ENCODE measurements at places on chromosomes 12 and 14. TPM values are rescaled to one million over a fixed set of nuclear protein-coding genes. Genes with fewer than 3 reads are reported as not detected.

The SPRYD4 gene
- 3.9 TPM for total RNA-seq

The TAS2R9 gene
- not detected for total RNA-seq

The PLEKHG7 gene
- total RNA-seq = 0.84 TPM

DNA sequence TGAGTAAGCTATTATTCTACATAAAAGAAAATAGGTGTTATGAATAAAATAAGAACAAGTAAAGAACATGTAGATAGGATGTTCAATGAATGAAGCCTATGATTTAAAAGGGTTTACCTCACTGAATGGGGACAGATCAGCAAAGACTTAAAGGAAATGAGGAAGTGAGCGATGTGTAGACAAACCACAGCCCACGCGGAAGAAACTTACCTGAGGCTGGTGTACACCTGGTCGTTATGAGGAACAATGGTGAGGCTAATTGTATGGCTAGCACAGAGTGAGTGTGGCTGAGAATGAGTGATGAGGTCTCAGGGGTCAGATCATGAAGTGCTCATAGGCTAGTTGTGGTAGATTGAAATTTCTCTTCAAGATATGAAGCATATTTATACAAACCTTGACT lies 221.7 kb downstream of the ALG10B start:
- DNase-seq = no peak

GRCh38 chr12:128399253-128399652 lies 132.3 kb downstream of the TMEM132C start:
- no peak for DNase-seq

GRCh38 chr14:44586910-44587309 lies 79.8 kb upstream of the FSCB start:
- DNase-seq = no peak

- no peak for DNase-seq
Observed at GRCh38 chr12:60394665-60395064, 798.8 kb downstream of the SLC16A7 start.

GRCh38 chr12:537772-538171 lies 78.0 kb downstream of the B4GALNT3 start:
- DNase-seq = peak; percentile 75

GRCh38 chr14:96579855-96580254 lies 77.7 kb downstream of the PAPOLA start:
- DNase-seq = no peak

DNA sequence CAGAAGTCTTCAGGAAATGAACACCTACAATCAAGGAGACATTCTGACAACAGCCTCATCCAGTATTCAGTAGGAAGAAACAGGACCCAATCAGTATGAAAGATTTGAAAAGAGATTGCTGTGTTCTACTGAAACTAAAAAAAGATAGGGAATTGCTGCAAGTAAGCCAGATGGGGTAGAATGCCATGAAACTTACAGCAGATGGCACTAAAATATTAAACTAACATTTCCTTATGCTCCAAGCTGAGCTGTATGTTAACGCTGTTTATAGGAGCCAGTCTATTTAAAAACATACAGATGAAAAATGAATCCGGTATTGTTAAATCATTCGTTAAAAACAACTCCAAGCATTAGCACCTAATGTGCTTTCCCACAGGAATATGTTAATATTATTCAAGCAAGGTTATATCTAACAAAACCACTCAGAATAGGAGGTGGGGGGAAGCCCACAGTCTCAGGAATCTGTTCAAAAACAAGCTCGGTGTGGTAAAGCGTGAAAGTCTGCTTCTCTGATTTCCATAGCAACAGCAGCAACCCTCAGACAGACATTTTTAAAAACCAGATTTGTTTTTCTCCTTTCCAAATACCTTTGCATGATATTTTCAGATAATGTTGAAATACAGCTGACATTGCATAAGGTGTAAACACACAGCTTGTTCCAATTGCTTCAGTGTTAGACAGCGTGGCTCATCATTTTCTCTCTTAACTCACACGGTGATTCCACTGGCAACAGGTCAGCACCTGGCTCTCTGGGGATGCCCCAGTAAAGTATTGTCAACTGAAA lies 131.4 kb upstream of the CCDC175 start:
- DNase-seq = no peak

GRCh38 chr14:77186911-77187648 lies 5.5 kb downstream of the TMEM63C start:
- DNase-seq = no peak

Measured in left colon (tissue), 2 donors.